ENCODE measurements at places on chromosomes 4 and X. TPM values are rescaled to one million over a fixed set of nuclear protein-coding genes. Genes with fewer than 3 reads are reported as not detected.
A peak's percentile ranks its signal among the peaks of the same experiment; 100 is the strongest.

Gene EDA
- total RNA-seq: 26.1 TPM

Gene CDX4
- total RNA-seq: not detected

DNA sequence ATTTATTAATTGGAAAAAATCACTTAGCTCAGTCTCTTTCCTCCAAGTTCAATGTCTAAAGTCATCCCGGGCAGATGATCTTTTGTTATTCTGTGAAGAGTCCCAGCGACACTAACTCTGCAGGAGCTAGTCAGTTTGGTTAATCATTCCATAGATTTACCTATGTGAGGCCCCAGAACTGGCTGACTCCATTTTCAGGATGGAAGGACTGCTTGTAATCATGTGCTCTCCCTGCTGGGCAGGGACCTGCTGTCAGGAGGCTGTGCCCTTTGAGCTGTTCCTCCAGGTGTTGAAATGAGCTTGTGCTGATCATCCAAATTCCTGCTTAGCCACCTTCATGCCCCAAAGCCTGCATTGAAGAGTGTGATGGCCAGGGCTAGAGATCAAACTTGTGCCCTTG lies 169.8 kb downstream of the NHS start:
- DNase-seq: no peak

Gene PAK3
- total RNA-seq: 0.56 TPM

DNA sequence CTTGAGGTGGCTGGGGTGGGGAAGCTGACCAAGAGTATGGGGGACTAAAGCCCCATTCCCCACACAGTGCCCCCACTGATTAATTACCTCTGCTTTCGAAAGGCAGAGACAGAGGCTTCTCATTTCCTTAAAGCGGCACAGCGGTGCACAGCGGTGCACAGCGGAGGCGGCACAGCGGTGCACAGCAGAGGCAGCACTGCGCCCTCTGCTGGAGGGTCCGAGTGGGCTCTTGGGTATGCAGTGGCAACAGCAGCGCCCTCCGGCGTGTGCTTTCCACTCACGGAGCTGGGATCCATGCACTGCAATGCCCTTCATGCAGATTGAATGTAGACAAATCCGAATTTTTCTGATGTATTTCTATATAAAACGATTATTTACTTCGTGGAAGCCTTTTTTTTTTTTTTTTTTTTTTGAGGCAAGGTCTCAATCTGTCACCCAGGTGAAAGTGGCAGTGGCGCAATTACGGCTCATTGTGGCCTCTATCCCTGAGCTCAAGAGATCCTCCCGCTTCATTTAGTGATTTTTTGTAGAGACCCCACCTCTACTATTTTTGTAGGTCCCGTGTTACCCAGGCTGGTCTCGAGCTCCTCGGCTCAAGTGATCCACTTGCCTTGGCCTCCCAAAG lies 19.7 kb upstream of the PRPS2 start:
- peak; percentile 74 for DNase-seq

DNA sequence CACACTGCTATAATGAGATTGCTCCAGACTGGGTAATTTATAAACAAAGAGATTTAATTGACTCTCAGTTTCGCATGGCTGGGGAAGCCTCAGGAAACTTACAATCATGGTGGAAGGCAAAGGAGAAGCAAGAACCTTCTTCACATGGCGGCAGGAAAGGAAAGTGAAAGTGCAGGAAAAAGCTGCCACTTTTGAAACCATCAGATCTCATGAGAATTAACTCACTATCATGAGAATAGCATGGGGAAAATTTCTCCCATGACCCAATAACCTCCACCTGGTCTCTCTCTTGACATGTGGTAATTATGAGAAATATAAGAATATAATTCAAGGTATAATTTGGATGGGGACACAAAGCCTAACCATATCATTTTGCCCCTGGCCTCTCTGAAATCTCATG lies 884.2 kb downstream of the GLUD2 start:
- DNase-seq: no peak

DNA sequence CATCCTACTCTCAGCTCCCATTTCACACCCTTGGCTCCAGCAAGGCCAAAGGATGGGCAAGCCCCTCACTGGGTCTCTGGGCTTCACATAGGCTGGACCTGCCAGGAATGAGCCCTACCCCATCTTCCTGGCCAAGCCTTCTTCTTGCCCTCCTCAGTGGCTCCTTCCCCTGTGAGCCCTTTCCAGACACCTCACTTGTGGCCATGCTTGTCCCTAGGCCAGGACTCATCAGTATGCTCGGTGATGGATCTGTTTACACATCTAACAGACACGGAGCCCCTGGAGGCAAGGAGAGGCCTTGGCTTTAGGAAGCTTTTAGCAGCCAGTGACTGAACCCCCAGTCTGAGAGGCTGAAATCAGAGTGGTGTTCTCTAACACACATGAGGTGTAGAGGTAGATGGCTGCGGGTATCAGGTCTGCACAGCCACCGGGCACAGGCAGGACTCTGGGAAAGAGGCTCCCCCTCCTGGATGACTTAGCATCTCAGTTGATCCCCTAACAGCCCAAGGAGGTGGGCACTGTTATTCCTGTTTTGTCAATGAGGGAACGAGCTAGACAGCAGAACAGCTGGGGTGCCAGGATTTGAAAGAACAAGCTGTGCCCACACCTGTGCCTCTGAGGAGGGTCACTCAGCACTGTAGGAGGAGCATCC lies 44.8 kb downstream of the PPP2R2C start:
- no peak for DNase-seq

GRCh38 chr4:163603257-163603656 lies 108.8 kb downstream of the TMA16 start:
- DNase-seq: no peak

DNA sequence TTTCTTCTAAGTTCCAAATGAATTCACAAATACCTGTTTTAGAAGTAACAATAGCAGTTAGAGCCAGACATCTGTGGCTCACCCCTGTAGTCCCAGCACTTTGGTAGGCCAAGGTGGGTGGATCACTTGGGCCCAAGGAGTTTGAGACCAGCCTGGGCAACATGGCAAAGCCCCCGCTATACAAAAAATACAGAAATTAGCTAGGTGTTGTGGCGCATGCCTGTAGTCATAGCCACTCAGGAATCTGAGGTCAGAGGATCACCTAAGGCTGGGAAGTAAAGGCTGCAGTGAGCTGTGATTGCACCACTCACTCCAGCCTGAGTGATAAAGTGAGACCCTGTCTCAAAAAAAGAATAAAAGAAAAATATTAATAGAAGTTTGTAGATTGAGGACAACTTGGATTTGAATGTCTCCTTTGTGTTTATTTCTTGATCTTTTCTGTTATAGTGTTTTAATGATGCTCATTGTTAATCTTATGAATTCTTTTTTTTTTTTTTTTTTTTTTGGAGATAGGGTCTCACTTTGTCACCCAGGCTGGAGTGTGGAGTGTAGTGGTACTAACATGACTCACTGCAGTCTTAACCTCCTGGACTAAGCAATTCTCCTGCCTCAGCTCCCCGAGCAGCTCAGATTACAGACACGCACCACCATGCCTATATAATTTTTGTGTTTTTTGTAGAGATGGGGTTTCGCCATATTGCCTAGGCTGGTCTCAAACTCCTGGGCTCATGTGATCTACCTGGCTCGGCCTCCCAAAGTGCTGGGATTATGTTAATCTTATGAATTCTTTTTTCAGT lies 30.7 kb upstream of the RAPGEF2 start:
- no peak for DNase-seq

Gene GPR50
- not detected for total RNA-seq

GRCh38 chrX:16903274-16904022 lies 33.3 kb upstream of the RBBP7 start:
- no peak for DNase-seq

Gene PLXNB3
- total RNA-seq: 9.2 TPM

Gene SPCS3
- 89.2 TPM for total RNA-seq

DNA sequence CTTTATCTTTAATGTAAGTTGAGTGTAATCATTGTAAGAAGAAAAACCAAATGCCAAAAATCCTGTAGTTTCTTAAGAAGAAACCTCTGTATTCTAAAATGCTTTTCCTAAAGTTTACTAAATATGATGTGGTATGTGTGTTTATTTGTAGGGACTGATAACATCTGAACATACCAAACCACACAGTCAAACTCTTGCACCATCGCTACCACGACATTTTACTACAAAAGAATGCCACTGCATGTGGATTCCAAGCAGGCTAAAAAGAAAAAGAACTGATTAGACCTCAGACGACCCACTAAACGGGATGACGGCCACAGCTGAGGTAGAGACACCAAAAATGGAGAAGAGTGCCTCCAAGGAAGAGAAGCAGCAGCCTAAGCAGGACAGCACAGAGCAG lies 46.1 kb downstream of the LAS1L start:
- no peak for DNase-seq

DNA sequence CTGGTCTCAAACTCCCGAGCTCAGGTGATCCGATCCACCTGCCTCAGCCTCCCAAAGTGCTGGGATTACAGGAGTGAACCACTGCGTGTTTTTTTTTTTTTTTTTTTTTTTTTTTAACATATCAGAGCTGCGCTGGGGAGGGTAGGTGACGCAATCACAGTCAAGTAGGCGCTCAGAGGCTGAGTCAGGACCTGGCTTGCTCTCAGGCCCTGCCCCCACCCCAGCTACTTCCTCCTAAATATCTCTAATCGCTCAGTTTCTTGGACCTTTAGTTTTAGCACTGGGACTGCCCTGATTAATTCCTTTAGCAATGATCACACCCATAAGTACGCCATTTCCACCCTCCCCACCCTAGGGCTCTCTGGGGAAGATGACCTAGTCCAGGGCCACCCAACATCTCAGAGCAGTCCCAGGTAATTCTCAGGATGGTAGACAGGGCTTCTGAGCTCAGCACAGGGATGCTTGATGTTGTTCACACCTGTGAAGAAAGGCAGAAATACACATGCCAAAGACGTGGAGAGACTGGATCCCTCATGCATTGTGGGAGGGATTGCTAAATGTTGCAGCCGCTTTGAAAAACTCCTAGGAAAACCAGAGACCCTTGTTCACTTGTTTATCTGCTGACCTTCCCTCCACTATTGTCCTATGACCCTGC lies 50.2 kb downstream of the DDX3X start:
- peak; percentile 84 for DNase-seq

DNA sequence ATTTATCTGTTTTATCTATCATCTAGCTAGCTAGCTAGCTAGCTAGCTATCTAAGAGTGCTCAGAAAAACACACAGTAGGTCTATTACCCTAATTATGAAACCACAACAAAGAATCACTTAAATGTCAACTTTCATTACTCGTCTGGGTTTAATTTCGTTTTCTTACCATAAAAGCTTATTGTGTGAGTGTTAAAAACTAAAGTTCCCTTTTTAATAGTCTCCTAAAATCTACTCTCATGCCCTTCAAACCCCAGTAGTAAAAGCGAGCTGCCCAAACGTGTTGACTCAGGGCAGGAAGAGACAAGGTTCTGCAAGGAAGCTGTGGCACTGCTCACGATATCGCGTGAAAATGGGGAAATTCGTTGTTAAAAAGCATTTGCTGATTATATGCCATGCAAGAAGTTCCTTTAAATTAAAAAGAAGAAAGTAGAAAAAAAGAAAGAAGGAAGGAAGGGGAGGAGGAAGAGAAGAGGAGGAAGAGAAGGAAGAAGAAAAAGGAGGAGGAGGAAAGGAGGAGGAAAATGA lies 595 bp downstream of the MBNL3 start:
- DNase-seq: no peak

Gene SSX4B
- not detected for total RNA-seq

DNA sequence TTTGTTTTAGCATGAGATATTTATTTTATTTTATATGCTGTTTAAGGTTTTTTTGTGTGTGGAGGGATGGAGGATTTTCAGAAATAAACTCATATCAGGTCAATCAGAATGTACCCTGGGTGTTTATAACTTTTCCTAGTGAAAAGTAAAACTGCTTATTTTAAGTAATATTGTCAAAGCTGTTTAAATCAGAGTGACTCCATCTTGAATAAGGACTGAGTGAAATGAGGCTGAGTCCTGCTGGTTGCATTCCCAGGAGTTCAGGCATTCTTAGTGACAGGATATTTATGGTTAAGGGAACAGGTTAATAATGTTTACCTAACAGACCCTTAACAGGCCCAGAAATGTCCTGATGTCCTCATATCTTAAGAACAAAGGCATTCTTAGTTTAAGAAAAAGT lies 1160.9 kb upstream of the PCDH7 start:
- no peak for DNase-seq

- no peak for DNase-seq
These were observed 418.9 kb upstream of the CPEB2 start for GRCh38 chr4:14583331-14583730.

Gene NOX1
- total RNA-seq: not detected

GRCh38 chr4:24995346-24995919 lies 35.3 kb downstream of the LGI2 start:
- DNase-seq: no peak

Gene CSN1S1
- total RNA-seq: not detected

DNA sequence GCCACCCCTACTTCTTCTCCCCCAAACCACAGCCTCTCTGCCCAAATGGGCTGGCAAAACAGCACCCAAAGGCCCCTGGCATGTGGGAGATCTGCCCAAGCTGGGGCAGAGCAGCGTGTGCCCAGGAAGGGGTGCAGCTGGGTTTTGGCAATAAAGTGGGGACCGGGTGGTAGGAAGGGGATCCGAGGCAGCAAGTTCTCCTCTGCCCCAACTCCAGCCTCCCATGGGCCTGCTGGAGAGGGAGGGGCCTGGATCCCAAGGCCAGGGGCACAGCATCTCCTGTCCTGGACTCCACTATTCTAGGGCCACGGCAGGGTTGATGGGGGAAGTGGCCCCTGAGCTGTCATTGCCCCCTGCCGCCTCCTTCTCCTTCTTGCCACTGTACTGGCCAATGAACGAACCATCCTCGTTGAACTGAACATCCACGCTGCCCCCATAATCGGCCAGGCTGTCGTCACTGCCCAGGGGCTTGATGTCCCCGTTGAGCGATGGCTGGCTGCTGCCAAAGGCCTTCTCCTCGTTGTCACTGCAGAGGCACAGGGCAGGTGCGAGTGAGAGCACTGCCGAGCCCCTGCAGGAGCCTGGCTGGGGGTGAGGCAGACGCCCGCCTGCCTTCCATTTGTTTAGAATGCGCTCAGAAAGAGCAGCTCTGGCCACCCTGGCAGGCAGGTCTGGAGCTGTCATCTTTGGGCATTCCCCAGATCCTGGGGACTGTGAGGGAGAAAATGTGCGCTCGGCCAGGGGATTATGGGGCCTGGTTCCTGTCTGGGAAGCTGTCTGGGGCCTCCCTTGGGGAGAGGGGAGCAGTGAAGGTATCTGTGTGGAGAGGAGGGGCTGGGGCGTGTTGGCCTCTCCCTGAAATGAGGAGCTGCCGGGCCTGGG lies 23.4 kb downstream of the L1CAM start:
- DNase-seq: no peak

DNA sequence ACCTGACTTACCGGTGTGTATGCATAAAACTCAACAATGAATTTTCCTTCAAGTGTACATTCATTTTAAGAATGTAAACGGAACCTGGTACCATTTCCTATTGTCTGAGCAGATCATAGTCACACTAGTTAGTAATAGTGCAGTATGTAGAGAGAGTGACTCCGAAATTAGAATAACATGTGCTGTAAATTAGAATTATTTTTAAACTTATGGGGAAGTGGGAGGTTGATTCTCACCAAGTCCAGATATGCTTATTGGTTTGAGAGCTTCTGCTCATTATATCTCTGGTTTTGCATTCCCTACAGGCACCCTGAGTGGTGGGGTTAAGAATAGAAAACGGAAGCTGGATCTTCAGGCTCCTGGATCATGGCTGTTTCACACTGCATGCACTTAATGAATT lies 39.6 kb downstream of the KLF3 start:
- DNase-seq: no peak

GRCh38 chr4:6918338-6918737 lies 8.7 kb downstream of the TBC1D14 start:
- DNase-seq: no peak

GRCh38 chrX:103376979-103377324 lies 614 bp downstream of the BEX3 start:
- DNase-seq: peak; percentile 64

All from right cardiac atrium (tissue), 5 donors.